ENCODE measurements at places on chromosomes 7 and 10.

DNA sequence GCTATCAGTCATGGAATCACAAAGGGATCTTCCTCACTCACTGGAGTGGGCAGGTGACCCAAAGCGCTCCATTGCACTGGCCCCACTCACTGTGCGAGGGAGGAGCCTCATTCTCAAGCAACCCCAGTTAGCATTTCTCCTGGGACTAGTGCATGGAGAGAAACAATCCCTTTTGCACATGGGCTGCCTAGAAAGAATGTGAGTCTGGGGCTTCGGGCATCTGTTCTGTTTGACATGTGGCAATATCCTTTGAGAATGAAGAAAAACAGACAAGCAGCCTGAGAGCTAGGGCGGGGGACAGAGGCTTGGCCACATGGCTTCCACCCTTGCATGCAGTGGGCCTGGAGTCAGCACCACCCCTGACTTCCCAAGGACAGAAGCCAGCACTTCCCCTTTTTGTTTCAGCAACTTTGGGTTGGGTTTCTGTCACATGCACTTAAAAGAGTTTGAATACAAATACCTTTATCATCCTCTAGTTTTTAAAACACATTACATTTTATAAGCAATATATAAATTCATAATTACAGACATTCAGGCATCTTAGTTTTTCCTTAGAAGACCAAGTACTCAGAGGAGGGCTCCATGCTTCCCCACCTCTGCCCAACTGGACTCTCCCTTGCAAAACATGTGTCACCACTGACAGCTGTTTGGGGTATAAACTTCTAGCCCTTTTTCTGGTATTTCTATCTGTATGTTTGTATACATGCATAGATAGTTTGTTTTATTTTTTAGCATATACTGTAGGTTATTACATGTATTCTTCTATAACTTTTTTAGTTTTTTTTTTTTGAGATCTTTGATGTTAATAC lies 73.8 kb downstream of the RBM20 start:
- DNase-seq: no peak

GRCh38 chr10:30114401-30114800 lies 55.0 kb upstream of the JCAD start:
- no peak for DNase-seq

- DNase-seq: no peak
Observed at GRCh38 chr7:70153933-70154332, 555.7 kb downstream of the AUTS2 start.

DNA sequence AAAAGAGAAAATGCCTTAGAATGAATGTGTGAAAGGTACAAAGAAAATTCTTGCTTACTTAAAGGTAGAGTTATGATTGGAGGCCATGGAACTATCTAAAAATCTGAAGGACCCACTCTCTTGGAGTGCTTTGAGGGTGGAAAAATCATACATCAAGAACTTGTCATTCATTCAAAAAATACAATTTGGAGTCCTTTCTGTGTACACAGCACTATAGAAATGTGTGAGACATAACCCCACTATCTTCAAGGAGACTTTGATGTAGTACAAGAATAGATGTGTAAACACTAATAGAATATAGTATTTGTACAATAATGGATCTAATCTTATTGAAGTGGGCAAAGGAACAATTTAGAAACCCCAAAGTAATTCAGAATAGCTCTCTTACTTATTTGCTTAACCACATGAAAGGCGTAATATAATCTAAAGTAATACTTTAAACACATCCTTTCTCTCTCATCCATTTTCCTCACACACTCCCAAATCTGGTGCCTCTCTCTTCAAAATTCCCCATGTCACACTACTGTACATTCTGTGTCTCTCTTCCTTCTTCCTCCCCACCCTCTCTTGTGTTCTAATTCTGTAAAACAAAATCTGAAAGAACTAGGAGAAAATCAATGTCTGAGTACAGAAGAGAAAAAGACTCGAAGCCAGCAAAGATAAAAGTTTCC lies 166.7 kb downstream of the DNAJB9 start:
- no peak for DNase-seq

- no peak for DNase-seq
Observed at GRCh38 chr7:66418537-66418936, 210.1 kb upstream of the KCTD7 start.

DNA sequence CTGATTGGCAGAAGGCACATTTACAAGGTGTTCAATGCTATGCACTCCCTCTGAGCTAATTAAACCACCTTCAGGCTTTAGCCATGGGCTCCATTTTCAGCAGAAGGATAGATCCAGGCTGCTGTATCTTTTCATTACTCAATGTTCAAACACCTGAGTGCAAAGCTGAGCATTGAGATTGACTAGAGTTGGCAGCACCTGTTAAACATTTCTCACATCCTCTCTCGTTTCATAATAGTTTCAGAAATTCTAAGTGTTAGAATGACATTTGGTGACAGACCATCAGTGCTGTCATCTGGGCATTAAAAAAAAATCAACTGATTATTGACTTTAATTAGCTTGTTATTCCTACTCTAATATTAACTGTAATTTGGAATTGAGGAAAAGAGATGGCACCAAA lies 187.1 kb upstream of the SEMA3E start:
- DNase-seq: no peak

GRCh38 chr10:101783736-101784118 lies 481 bp upstream of the NPM3 start:
- no peak for DNase-seq

Measured in stimulated activated naive CD8-positive, alpha-beta T cell treated with anti-CD3 and anti-CD28 coated beads, Interleukin-15, Interleukin-2, amounts not matched to agents 100 U/mL and 50 U/mL, for 24 hours (primary cell).